ENCODE measurements at places on chromosomes 1 and 21. TPM values are rescaled to one million over a fixed set of nuclear protein-coding genes. Genes with fewer than 3 reads are reported as not detected.

The S100A8 gene
- total RNA-seq = not detected

The KIF26B gene
- 0.32 TPM for total RNA-seq

The FBLIM1 gene
- total RNA-seq = 446 TPM

The KLHDC9 gene
- 2.9 TPM for total RNA-seq

The OPTC gene
- total RNA-seq = not detected

The HSPB7 gene
- not detected for total RNA-seq

The INAVA gene
- not detected for total RNA-seq

The BRINP3 gene
- not detected for total RNA-seq

The OLIG2 gene
- not detected for total RNA-seq

The HAO2 gene
- not detected for total RNA-seq

The GSTM5 gene
- 0.76 TPM for total RNA-seq

The CHIA gene
- not detected for total RNA-seq

The CELA2B gene
- not detected for total RNA-seq

The NR5A2 gene
- 14.3 TPM for total RNA-seq

The VASH2 gene
- total RNA-seq = 0.30 TPM

The AGMAT gene
- 2.3 TPM for total RNA-seq

The EIF2D gene
- total RNA-seq = 43.5 TPM

The PTCH2 gene
- 0.30 TPM for total RNA-seq

The FMO5 gene
- 0.76 TPM for total RNA-seq

The AGBL4 gene
- not detected for total RNA-seq

The RXFP4 gene
- not detected for total RNA-seq

The S100A10 gene
- 109 TPM for total RNA-seq

The KIAA1614 gene
- 2.6 TPM for total RNA-seq

The IL19 gene
- total RNA-seq = not detected

The SYTL1 gene
- total RNA-seq = not detected

The CSMD2 gene
- 0.15 TPM for total RNA-seq

The FMO1 gene
- not detected for total RNA-seq

The LGALS8 gene
- total RNA-seq = 137 TPM

The RNU1-2 gene
- under 0.01 TPM for total RNA-seq

The EXOSC10 gene
- 45.8 TPM for total RNA-seq

The KCNH1 gene
- total RNA-seq = not detected

The NT5C1A gene
- not detected for total RNA-seq

The PTGS2 gene
- total RNA-seq = 12.7 TPM

The GSTM1 gene
- 0.32 TPM for total RNA-seq

The SERPINC1 gene
- total RNA-seq = not detected

The C1orf53 gene
- total RNA-seq = 3.2 TPM

The CALML6 gene
- total RNA-seq = not detected

The KNCN gene
- total RNA-seq = not detected
